ENCODE measurements at places on chromosomes 11 and 22.

DNA sequence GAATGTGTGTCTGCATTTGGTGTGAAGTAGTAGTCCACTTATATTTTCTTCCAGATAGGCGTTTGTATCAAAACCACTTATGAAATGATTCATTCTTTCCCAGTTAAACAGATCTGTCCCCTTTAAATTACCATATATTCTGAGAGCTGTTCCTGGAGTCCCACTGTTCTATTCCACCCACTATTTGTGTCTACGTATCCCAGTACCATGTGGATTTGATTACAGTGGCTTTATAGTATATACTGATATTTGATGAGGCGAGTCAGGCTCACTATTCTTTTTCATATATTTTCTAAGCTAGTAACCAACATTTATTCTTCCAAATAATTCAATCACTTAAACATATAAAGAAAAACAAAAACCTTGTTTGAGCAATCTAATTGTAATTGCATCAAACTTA lies 81.9 kb upstream of the RASSF10 start:
- DNase-seq: no peak

DNA sequence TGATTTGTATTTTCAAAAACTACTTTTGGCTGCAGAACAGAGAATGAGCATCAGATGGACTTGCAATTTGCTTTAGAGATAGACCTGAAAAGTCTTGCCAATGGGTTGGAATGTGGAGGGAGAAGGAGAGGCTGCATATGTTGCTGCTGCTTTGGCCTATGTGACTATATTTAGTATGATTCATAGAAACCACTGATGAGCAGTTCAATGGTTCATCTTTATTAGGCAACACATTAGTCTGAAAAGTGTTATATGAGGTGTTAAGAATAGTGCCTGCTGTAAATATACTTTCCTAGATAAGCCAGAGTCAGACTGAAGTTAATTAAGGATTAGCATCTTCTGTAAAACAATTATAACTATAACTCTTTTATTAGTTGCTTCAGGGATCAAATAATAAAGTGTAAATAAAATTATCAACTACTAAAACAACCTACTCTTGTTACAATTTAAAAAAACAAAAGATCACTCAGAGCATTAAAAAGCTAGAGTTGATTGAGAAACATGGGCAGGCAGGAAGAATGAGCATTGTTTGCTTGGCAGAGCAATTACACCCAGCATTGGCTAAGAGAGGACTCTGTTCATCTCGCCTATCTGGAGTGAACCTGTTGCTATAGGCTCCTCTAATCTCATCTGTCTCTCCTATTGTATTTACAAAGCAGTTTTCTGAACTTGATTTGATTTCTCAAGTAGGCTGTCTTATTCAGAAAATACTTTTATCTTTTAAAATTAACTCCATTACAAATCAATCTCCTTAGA lies 36.3 kb downstream of the HORMAD2 start:
- no peak for DNase-seq

DNA sequence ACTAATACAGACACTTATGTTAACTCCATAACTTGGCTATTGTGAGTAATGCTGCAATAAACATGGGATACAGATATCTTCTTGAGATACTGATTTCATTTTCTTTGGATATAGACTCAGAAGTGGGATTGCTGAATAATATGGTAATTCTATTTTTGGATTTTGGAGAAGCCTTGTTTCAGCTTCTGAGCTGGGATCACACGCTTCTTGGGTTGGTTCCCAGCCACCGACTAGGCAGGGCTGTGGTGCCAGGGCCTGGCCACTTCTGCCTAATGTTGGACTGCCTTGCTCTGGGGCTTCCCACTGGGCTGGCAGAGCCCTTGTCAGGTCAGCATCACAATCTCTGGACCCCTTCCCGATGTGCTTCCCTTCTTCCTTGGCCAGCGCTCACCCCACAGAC lies 14.0 kb upstream of the MCHR1 start:
- DNase-seq: no peak

- DNase-seq: no peak
These were observed 848.7 kb downstream of the OPCML start for GRCh38 chr11:132683602-132684001.

DNA sequence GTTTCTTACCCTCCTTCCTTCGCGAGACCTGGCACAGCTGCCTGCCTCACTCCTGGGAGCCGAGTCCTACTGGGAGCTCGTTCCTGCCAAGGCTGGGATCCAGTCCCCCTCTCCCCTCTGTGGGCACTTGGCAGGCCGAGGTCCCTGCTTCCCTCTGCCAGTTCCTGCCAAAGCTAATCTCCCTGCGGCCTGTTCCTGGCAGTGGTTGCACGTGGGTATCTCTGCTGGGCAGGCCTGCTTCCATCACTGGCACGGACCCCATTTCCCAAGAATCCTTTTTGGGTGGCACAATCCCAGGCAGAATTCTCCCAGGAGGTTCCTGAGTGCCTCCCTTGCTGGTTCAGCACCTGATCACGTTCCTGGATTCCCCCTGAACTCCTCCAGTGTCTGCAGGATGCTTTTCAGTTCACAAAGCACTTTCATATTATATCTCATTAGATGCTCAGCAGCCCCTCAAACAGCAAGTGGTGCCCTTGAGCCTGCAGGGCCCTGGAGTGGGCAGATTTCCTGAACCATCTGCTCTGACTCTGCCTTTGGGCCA lies 96.5 kb downstream of the RRM1 start:
- no peak for DNase-seq

GRCh38 chr11:65411681-65412070 lies 10.9 kb upstream of the NEAT1 start:
- no peak for DNase-seq

DNA sequence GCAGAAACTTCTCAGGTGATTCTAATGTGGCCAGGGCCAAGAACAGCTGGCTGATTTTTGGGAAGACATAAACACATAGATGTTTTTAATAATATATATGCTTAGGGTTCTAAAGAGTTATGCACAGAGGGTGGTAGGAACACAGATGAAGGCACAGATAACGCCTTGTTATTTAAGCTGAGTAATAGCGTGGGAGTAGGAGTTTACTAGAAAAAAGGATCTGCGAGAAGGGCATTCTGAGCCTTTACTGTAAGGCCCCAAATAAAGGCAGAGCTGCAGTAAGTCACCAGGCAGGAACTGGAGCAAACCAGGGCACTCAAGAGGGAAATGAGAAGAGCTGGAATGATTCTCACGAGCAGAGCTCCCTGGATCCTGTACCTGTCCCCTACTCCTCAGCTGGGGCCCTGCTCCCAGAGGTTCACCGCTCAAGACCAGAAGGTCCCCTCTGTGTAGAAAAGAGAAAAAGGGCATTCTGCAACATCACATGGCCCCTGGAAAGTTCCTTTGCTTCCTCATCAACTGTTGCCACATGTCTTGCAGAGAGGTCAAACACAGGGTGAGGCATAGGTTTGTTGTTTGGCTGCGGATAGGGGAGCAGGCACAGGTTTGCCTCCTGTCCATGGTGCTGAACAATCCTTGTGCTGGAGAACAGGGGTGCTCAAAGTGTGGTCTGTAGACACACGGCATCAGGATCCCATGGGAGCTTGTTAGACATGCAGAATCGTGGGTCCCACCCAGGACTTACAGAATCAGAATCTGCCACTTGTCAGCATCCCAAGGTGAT lies 125.7 kb downstream of the TENM4 start:
- no peak for DNase-seq

- DNase-seq: no peak
These were observed 66.5 kb downstream of the LARGE2 start for GRCh38 chr11:45988921-45989320.

DNA sequence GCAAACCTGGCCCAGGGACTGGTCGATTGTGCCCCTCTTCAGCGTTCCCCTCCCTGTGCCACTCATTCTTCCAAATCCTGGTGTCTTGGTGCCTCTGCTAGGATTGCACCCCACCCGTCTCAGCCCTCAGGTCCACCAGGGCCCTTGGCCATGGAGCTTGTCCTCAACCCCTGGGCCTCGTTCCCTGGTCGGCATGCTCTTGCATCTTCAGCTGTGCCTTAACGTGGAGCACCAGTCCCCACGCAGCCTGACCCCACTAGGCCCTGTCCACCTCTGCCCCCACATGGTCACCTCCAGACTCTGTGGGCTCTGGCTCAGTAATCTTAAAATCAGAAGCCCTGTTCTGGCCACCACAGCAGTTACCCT lies 61.1 kb downstream of the OSBP2 start:
- DNase-seq: no peak

- no peak for DNase-seq
These were observed 11.6 kb downstream of the PRR33 start for GRCh38 chr11:1879941-1880720.
